ENCODE measurements at places on chromosomes 7 and 10. TPM values are rescaled to one million over a fixed set of nuclear protein-coding genes. Genes with fewer than 3 reads are reported as not detected.

Gene ASZ1
- polyA plus RNA-seq, result not detected

Gene TMEM229A
- polyA plus RNA-seq, result 1.9 TPM

Gene CDK14
- 13.5 TPM for polyA plus RNA-seq

Gene OR2A5
- polyA plus RNA-seq, result not detected

Gene DHX32
- 8.9 TPM for polyA plus RNA-seq

Gene SCD
- polyA plus RNA-seq, result 423 TPM

Gene CPA5
- polyA plus RNA-seq, result 2.3 TPM

Gene OR13A1
- polyA plus RNA-seq, result not detected

Gene CALHM1
- 0.37 TPM for polyA plus RNA-seq

DNA sequence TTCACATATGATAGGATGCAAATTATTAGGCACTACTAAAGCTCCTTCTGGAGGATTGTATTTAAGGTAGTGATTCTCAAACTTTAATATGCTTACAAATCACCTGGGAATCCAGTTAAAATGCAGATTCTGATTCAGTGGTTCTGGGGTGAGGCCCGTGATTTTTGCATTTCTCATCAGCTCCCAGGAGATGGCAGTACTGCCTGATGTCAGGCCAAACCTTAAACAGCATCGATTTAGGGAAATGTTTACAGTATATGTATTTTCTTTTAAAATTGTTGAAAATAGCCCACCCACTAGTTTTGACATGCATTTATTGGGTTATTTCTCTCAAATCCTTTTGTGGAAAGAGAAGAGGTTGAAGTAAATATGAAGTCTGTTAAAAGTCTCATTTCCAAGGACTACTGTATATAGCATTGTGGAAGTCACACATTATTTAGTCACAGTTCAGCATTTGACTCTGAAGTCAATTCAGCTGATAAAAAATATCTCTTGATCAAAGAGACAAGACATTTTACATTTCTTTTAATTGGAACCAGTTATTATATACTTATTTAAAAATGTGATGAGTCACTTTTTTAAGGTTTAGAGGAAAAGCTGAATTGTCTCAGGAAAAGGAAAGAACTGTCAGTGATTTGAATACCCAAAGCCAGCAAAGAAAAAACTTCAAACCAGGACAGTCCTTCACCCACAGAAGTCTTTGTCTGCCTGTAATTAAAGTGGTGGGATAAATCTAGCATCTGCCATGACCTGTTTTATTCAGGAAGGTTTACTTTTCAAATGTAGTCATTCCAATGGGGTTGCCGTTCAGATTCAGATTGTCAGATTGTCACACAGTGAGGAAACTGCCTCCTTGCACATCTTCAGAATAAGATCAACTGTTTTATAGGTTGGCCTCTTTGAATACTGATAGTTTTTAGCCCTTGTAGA lies 21.1 kb upstream of the HBP1 start:
- DNase-seq, result peak; percentile 38

DNA sequence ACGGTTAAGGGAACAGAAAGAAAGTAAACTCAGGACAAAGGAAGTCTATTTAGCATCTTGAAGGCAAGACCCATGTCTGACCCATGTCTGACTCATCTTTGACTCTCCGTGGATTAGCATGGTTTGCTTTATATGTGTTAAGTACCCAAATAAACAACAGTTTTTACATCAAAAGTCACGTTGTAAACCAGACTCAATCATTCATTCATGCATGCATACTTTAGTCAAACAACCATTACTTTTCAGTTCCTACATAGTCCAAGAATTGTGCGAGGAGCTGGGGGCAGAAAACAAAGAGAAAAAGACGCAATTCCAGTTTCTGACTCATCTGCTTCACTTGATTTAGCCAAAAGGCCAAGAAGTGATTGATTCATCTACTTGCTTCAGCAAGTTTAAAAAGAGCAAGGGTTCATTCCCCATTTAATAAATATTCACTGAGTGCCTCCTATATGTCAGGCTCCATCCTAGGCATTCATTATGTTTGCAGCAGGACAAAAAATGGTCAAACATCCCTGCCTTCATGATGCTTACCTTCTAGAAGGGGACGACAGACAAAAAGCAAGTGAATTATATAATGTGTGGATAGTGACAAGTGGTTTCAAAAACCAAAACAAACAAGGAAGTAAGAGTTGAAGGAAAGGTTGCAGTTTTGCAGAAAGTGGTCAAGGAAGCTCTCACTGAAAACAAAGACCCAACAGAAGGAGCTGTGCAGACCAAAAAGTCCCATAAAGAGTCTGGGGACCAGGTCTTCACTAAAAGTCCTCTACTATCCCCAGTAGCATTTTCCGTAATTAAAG lies 116.2 kb downstream of the FAM107B start:
- DNase-seq, result no peak

GRCh38 chr10:61304746-61305145 lies 148.4 kb downstream of the TMEM26 start:
- DNase-seq, result no peak

GRCh38 chr7:92674379-92674778 lies 84.2 kb upstream of the FAM133B start:
- DNase-seq, result no peak

DNA sequence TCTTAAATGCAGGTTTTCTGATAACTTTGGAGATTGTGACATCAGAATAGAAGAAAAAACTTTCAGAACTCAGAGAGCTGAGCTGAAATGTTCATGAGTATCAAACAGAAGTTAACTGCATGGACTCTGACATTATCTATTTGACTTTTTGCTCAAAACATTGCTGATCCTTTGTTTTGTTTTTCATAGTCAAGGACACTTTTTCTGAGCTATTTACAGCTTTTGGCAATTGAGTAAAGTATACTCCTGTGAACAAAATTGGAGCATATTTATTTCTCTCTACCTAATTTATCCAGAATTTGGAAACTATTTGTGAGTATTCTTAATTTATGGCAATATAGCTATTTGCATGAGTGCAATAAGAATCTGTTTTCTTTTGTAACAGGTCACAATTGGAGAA lies 11.1 kb downstream of the KCP start:
- no peak for DNase-seq

- no peak for DNase-seq
Observed at GRCh38 chr10:94038024-94038423, 44.3 kb downstream of the PLCE1 start.

DNA sequence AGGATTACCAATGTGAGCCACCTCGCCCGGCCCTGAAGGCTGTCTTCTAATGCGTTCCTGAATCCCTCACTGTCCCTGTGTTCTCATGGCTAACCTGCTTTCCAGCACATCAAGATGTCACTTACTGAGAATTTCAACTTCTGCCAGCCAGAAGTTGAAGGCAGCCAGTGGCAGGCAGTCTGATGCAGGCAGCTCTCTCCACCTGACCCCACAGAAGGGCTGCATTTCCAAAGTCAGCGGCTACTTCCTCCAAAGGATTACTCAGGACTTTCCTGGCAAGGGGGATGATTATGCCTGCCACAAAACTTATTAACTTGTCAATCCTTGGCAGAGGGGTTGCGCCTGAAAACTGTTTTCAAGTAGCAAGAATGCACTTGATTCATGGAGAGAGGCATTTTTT lies 1219.4 kb downstream of the TYW1 start:
- DNase-seq, result peak; percentile 19

DNA sequence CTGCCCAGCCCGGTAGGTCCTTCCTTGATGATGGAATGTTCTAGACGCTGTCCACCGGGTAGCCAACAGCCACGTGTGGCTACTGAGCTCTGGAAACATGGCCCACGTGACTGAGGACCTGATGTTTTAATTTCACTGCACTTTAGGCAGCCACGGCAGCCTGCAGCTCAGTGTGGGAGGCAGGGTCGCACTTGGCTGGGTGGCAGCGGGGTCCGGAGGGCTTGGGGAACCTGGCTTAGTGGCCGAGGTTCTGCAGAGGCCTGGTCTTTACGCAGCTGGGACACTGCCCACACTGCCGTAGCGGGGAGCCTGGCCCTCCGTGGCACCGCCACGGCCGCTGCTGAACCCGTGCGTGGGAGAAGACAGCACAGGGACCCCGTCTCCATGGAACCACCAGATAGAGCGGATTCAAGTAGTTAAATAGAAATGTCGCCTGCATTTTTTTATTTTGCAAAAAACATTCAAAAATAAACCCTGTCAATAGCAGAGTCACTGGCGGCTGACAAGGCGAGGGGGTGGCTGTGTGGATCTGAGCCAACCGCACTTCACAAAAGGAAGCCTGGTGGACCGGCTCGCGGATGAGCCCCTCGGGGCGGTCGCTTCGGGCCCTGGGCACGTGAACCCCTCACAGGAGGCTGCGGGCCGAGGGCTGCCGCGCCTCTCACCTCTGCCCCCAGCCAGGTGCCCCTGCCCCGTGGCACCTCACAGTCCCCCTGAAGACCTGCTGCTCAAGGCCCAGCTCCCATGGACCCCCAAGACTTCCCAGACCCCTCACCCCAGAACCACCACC lies 25.6 kb upstream of the UTF1 start:
- no peak for DNase-seq

DNA sequence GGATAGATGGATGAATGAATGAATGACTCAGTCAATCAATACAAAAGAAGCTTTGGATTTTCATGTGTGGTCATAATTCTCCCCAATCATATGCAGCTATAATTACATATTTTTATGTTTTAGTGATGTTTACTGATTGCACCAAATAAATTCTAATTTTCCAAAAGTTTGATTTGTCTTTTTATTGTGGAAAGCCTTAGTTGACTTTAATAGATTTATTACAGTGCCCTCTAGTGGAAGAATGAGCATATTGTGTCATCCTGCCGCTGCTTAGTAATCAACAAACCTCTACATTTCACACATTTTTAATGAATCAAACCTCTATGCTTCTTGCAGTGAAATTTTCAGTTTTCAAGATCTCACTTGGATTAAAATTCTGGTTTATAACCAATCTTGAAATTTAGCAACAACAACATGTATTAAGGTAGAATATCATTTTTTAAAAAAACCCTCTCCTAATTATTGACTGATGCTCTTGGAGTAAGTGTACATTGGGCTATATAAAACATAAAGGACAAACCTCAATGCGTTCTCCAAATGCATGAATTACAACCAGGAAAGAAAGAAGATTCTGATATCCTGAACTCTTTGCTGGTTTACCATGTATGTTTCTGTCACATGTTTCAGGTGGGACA lies 55.6 kb upstream of the PNLIP start:
- DNase-seq, result peak; percentile 19

GRCh38 chr7:2628130-2628482 lies 3.7 kb upstream of the TTYH3 start:
- no peak for DNase-seq

- no peak for DNase-seq
Observed at GRCh38 chr10:47348138-47348651, at the start of gene RBP3. TSS of gene RBP3 (plus strand) at chr10:47348363. CDS start at chr10:47348485, 122 bp downstream.

- DNase-seq, result peak; percentile 60
Observed at GRCh38 chr7:14197280-14197679, 207.8 kb upstream of the ETV1 start.

DNA sequence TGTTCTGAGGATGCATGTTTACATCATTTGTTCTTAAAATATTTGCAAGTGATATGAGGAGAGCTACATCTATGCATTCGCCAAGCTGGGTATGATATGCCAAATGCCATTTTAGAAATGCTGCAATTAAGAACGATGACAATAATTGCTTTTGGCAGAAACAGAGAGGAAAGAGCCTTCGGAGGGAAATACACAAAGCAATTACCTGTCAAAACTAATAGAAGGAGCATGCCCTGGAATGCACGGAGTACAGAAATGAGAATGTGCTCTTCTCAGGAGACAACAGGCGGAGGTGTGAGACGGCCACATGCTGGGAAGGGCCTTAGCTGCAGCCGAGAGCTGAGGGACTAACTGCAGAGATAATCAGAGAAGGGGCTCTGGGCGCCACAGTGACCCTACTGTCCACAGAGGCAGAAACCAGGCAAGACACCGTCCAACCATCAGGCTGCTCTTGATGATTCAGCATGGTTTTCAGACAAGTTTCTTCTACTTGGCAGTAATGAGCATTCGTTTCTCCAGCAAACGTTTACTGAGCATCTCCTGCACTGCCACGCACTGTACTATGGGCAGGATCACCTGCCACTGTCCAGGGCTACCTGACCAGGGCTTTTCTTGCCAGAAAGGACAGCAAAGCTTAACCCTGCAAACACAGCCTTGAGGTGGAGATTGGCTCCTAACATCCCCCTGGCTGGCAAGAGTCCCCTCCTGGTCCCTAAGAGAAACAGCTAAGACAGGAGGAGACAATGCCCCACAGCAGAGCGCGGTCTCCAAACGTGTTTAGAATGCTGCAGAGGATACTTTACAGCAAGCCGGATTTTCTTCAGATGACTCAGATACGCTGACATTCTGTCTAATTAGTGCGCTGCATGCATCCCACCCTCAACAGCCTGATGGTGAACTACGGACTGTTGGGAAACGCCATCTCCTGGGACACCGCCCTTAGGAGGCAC lies 18.1 kb downstream of the VIPR2 start:
- DNase-seq, result peak; percentile 38

DNA sequence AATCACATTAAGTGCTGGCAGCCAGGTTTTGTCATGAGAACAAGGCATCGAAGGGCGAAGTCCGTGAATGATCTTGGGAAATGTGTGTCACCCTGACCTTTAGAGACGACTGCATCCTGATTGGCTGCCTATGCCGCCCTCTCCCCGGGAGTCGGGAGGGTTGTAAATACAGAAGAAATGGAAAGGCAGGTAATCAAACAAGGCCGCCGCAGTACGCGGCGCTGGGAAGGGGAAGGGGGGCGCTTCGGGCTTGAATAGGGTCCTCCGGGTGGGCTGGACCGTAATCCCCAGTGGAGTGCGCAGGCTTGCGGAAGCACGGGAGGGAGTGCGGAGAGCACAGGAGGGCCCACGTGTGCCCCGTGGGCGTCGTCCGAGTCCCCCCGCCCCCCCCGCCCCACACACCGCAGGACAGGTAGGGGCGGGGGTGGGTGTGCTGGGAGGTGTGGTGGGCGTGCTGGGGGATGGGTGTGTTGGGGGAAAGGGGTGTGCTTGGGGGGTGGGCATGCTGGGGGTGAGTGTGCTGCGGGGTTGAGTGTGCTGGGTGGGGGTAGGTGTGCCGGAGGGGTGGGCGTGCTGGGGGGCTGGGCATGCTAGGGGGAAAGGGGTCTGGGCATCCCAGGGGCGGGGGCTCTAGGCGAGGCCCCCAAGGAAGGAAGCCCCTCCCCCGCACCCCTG lies 169.4 kb downstream of the ARHGAP12 start:
- DNase-seq, result peak; percentile 92

DNA sequence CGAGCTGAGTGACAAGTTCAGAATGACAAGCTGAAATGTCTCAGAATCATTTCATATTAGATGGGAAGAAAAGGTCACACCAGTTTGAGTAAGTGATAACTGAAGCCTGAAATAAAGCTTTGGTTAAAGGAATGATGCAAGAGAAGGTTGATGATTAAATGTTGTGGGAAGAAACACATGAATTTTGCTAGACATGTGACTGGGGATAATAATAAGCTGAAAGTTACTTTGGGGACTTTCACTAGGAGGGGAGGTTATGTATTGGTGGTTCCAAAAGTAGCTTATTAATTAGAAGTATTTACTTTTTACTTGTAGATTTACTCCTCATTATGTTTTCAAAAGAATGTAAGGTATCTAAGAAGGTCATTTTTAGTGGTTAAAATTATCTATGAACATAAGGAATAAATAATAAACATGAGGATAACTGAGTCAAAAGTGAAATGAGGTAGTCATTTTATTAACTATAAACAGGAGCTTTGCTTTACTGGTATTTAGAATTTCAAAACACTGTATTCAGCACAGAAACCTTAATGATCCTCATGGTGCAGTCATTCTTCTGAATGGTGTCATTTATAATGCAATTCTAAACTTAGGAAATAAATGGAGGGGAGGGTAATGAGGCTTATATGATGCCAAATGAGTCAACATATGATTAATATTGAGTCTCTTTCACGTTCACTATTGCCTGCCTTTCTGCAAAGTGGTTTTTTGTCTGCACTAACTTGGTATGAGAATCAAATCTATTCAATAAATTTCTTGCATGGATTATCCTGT lies 63.7 kb downstream of the PRKG1 start:
- no peak for DNase-seq

GRCh38 chr10:1297566-1298301 lies 241.5 kb downstream of the WDR37 start:
- no peak for DNase-seq
